ENCODE measurements at places on chromosomes 2 and 18. TPM values are rescaled to one million over a fixed set of nuclear protein-coding genes. Genes with fewer than 3 reads are reported as not detected.

The NLRC4 gene
- total RNA-seq: not detected

The DUSP28 gene
- total RNA-seq: 4.2 TPM

The TMEM247 gene
- total RNA-seq: not detected

The EPHA4 gene
- 6.6 TPM for total RNA-seq

The ADAM23 gene
- total RNA-seq: 0.62 TPM

The CDH2 gene
- 196 TPM for total RNA-seq

The LDLRAD4 gene
- 5.8 TPM for total RNA-seq

The MAP2 gene
- total RNA-seq: 58.1 TPM

The CYP20A1 gene
- 24.9 TPM for total RNA-seq

The KIAA2012 gene
- not detected for total RNA-seq

The SLC14A1 gene
- total RNA-seq: not detected

The FIGN gene
- 1.8 TPM for total RNA-seq

The DNAJC5G gene
- total RNA-seq: not detected

The HS6ST1 gene
- 34.4 TPM for total RNA-seq

The DSG2 gene
- 155 TPM for total RNA-seq

The HOXD1 gene
- 9.8 TPM for total RNA-seq

The SERPINB13 gene
- not detected for total RNA-seq

The ZC3H6 gene
- 6.6 TPM for total RNA-seq

The ASAP2 gene
- 38.1 TPM for total RNA-seq

The ANKRD62 gene
- not detected for total RNA-seq

The CCDC141 gene
- total RNA-seq: not detected

The IL36B gene
- not detected for total RNA-seq

The SLC23A3 gene
- total RNA-seq: 1.2 TPM

The KCNIP3 gene
- 5.1 TPM for total RNA-seq

The PLCD4 gene
- 0.27 TPM for total RNA-seq

The FAM117B gene
- 6.7 TPM for total RNA-seq

The HRH4 gene
- total RNA-seq: not detected

The PECR gene
- total RNA-seq: 18.4 TPM

The SKOR2 gene
- total RNA-seq: not detected

The STARD6 gene
- total RNA-seq: not detected

The SRD5A2 gene
- 0.17 TPM for total RNA-seq

The UGT1A4 gene
- not detected for total RNA-seq

The RBKS gene
- 1.8 TPM for total RNA-seq

The CLEC4F gene
- not detected for total RNA-seq

The HJURP gene
- 6.5 TPM for total RNA-seq

The SYT4 gene
- total RNA-seq: not detected

The NDUFAF7 gene
- 13.5 TPM for total RNA-seq

The CHRNG gene
- not detected for total RNA-seq

The SERPINB4 gene
- not detected for total RNA-seq

The SERPINB10 gene
- not detected for total RNA-seq

The PIEZO2 gene
- 1.1 TPM for total RNA-seq

The C2orf66 gene
- not detected for total RNA-seq

The CRYGD gene
- total RNA-seq: not detected

The SLC5A7 gene
- not detected for total RNA-seq

The ATAD2B gene
- 9.1 TPM for total RNA-seq

The STAM2 gene
- total RNA-seq: 32.2 TPM

The MYO3B gene
- 1.1 TPM for total RNA-seq

The ZNF892 gene
- 6.7 TPM for total RNA-seq

The OSBPL6 gene
- total RNA-seq: 3.8 TPM

The STPG4 gene
- not detected for total RNA-seq

The SIX3 gene
- total RNA-seq: not detected

The COBLL1 gene
- total RNA-seq: 57.2 TPM
